NCI-H187 (cell line): ENCODE measurements at places on chromosomes 13 and 19.

GRCh38 chr19:30446850-30447552, 74.8 kb downstream of the ZNF536 start:
- DNase-seq: no peak

GRCh38 chr13:36352350-36352749, 6.2 kb upstream of the SPART start:
- DNase-seq: no peak

DNA sequence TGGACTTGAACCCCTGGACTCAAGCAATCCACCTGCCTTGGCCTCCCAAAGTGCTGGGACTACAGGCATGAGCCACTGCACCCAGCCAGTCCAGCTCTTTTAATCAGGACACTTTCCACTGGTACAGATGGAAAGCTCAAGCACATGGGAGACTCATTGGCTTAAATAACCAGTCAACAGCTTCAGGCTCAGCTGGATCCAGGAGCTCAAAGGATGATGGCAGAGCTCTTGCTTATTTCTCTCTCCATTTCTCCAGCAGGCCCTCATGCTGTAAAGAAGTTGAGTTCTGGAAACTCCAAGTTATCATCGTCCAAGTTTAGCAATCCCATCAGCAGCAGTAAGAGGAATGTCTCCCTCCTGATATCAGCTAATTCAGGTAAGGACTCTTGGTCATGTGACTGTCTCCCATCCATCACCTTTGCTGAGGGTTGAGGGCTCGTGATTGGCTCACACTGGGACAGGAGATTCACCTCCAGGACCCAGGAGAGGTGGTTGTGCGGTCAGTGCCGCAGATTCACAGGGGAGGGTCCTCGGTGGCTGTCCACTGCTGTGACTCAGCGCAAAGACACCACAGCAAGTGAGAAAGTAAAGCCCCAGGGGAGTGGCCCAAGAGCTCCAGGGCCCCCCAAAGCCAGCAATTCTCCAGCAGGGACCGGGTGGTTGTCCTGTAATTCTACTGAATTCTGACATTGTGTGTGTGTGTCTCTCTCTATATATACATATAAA, 5.1 kb downstream of the CCL25 start:
- no peak for DNase-seq

GRCh38 chr19:32828643-32829344, 40.8 kb downstream of the SLC7A9 start:
- DNase-seq: no peak

DNA sequence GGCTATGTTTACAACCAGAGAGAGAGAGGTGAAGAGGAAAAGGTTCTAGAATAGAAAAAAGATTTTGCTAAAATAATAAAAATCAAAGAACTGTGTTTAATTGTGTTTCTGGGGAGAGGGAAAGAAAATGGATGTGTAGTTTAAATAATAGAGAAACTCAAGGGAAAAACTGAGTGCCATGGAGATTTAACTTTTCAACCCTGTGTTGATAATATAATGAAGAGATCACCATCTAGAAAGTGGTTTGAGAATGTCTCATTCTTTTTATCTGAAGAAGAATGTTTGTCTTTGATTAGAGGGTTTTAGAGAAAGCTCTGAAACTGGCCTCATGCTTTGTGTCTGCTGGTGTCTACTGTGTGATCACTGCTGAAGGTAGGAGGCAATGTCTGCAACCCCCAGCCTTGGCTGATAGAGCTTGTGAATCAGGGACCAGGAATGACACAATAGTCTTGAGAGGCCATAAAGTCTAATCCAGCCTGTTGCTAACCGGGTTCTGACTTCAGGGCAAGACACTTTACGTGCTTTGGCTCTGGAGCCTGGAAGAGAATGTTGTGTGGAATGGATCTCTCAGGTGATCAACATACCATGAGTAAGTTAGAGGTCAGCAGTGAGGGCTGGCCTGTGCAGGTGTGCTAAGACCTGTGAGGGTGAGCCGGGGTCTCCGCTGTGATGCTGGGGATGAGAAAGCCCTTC, 5.4 kb downstream of the COL4A2 start:
- no peak for DNase-seq
